Activated CD8-positive, alpha-beta memory T cell treated with anti-CD3 and anti-CD28 coated beads, Interleukin-2, amount 10 ng/mL, durations not matched to agents 7 days and 5 days (primary cell): ENCODE measurements at places on chromosomes 1 and 21. TPM values are rescaled to one million over a fixed set of nuclear protein-coding genes. Genes with fewer than 3 reads are reported as not detected.
A peak's percentile ranks its signal among the peaks of the same experiment; 100 is the strongest.

GRCh38 chr1:1358433-1359271 is at the start of gene MXRA8:
MXRA8 (minus strand) TSS chr1:1358555; CDS start chr1:1358504, 51 bp downstream.
- no peak for DNase-seq

Gene KIF14
- 30.8 TPM for total RNA-seq

Gene MYCBP
- total RNA-seq = 45.0 TPM

- peak; percentile 75 for DNase-seq
These were observed 909 bp upstream of the PAXBP1 start for GRCh38 chr21:32772281-32773047.

Gene MAB21L3
- not detected for total RNA-seq

Gene SRSF11
- 190 TPM for total RNA-seq

DNA sequence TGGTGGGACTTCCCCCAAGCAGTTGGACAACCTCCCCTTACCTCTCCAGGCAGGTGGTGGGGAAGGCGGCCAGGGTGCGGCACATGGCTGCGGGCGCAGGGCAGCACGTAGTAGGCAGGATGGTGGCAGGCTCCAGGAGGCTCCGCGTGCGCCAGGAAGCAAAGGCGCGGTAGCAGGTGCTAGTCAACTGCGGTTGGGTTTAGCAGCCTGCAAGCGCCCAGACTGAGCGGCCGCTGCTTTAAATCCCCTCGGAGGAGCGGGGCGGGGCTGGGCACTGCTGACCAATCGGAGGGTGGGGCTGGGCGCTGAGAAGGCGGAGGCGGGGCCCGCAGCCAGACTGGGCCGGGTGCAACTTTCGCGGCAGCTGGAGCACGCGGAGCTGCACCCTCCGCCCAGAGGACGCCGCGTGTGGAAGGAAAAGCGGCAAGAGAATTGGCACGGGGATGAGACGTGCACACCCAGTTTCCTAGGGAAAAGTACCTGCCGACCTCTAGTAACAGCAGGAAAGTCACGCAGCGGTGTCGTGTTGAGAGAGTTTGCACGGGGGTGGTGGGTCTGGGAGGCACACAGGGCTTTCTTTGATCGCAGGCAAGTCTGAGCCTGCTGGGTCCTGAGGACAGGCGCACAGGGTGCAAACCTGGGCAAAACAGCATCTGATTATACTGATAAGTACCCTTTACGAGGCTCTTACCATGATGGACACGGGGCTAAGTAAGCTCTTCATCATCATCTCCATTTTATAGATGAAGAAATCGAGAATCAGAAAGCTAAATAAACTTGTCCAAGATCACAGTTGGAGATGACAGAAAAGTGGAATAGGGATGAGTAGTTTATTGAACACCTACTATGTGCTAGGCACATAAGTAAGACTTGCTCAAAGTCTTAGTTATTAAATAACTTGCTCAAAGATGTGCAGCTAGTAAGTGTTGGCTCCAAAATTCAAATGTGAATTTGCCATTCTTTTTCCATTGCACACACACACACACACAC is at the start of gene RGS16:
Gene RGS16 (minus strand): TSS at position 215 of the 990 bp plus-strand sequence. CDS start 130 bp downstream, at position 85.
- peak; percentile 95 for DNase-seq

GRCh38 chr1:31739346-31739745 is 24.8 kb downstream of the ADGRB2 start:
- peak; percentile 64 for DNase-seq

Gene RAB7B
- total RNA-seq = not detected

Gene GBP7
- 0.18 TPM for total RNA-seq

Gene MASP2
- total RNA-seq = not detected

GRCh38 chr1:201350884-201351283 is 26.6 kb downstream of the TNNT2 start:
- no peak for DNase-seq

GRCh38 chr1:7121622-7121988 is 336.4 kb downstream of the CAMTA1 start:
- no peak for DNase-seq

DNA sequence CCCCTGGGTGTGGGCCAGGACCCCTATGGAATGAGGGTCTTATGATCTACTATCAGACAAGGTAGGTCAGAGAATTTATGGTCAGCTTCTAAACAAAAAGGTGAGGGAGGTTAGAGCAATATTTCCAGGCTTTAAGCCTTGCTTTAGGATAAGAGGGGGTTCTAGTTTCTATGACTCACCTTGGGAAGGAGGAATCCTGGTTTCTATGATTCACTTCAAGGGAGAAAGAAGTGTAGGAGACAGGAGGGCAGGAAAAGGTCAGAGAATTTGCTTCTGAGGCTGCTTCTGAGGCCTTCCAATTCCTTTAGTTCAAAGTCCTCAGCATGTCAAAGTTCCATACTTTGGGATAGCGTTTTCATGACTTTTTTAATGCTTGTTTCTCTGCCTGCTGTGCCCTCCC is 35.2 kb downstream of the RGL1 start:
- DNase-seq = no peak

GRCh38 chr1:23423415-23424292 is 894 bp downstream of the TCEA3 start:
- no peak for DNase-seq

Gene DNM3
- 1.7 TPM for total RNA-seq

DNA sequence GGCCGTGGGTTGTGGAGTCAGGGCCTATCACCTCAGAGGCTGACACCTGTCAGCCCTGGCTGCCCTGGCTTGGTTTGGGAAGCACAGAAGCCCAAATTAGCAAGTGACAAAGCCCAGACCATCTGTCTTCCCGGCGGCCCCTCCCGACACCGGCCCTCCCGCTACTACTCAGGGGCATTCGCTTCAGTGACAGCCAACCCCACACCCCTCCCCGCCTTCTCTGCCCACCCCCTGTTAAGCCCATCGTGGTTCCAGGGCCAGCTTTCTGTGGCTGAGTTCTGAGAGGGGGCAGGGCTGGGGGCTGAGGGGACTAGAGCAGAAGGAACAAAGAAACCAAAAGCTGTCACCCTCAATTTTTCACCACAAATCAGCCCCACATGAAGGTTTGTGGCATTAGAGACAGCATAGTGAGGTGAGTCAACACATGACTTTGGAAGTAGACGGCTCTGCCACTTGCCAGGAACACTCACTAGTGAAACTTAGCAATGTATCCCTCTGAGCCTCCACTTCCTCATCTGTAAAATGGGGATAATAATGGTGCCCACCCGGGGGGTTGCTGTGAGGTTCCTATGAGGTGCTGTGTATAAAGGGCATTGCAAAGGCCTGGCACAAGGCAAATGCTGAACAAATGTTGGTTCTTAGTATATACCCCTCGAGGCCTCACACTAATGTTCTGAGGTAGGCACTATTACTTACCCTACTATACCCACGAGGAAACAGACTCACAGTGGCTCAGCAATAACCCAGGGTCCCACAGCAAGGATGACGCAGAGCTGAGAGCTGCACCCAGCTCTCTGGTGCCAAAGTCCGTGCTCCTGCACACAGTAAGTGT is 5.2 kb upstream of the TNNI1 start:
- peak; percentile 43 for DNase-seq

DNA sequence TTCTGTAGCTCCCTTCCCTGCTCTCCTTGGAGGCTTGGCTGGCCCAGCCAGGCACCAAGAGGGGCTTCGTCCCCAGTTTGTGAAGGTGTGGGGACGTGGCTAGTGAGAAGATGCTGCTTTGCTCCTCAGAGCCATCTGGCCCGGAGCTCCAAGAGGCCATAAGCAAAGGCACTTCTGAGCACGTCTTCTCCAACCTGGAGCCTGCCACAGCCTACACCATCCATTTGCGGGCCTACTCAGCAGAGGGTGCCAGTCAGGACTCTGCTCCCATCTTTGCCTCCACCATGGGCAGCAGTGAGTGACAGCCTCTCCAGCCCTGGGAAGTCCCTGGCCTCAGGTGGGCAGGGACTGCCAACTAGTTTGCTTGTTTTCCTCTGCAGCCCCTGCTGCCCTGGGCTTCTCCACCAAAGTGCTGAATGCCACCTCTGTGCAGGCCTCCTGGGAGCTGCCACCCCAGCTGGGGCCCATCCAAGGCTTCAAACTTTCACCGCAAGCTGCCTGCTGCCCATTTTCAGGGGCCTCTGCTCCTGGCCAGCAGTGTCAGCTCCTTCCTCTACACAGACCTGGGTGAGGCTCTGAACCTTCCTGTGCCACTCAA is 25.9 kb downstream of the SLC27A3 start:
- DNase-seq = no peak

- DNase-seq = no peak
These were observed 10.9 kb downstream of the CNST start for GRCh38 chr1:246577082-246577719.

Gene CYP4A22
- total RNA-seq = not detected

DNA sequence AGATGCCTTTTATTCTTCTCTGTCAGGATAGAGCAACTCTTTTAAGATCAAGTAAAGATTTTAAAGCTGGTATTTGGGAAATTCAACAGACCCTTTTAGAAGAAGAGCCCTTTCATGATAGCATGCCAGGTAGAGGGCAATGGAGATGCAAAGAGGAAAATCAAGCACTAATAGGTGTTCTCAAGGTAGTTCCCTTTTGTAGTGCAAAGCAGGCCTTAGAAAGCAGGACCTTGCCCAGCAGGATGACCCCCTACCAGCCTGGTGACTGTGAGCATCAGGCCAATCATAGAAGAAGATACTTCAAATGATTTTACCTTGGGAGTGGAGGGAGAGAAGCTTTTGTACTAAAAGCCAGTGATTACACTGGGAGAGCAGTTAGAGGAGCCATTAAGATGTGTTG is 381.4 kb upstream of the ZRANB2 start:
- no peak for DNase-seq

DNA sequence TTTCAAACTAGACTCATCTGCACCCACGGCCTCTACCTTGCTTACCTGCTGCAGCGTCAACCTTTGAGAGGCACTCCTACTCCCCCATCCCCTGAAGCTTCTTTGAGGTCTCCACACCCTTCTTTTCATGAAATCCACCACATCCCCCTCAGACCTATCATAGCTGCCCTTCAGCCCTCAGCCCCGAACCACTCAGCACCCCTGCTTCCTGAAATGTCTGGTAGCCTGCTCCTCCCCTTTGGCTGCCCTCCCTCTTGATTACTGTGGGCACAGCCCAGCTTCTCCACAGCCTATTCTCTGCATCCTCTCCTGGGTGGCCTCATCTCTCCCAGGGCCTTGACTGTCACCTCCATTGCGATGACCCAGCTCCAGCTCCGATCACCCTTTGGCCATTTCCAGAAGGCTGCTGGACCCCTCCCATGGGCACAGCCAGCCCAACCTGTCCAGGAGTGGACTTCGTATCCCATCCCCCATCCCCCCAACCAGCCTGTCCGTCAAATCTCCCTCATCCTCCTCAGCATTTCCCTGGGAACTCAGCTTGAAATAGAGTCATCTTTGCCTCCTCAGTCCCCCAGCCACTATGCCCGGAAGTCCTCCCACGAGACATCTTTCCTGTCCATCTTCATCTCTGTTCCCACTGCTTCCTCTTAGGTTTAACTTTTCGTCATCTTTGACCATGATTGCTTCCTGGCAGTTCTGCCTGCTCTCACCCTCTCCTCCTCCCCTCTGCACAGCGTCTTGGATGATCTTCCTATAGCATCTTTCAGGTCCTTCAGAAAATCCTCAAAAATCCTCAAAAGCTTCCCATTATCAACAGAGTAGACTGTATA is 6.1 kb upstream of the ADORA1 start:
- DNase-seq = peak; percentile 37

GRCh38 chr1:203648276-203648675 is 21.6 kb downstream of the ATP2B4 start:
- DNase-seq = no peak

GRCh38 chr1:93061895-93062792 is 16.9 kb upstream of the MTF2 start:
- DNase-seq = peak; percentile 69

- no peak for DNase-seq
These were observed 4.4 kb downstream of the MORN1 start for GRCh38 chr1:2386636-2387611.

Gene DLGAP3
- total RNA-seq = 0.66 TPM

- no peak for DNase-seq
These were observed 49.2 kb downstream of the KYAT3 start for GRCh38 chr1:88943241-88943640.

Gene MYOCOS
- total RNA-seq = not detected

DNA sequence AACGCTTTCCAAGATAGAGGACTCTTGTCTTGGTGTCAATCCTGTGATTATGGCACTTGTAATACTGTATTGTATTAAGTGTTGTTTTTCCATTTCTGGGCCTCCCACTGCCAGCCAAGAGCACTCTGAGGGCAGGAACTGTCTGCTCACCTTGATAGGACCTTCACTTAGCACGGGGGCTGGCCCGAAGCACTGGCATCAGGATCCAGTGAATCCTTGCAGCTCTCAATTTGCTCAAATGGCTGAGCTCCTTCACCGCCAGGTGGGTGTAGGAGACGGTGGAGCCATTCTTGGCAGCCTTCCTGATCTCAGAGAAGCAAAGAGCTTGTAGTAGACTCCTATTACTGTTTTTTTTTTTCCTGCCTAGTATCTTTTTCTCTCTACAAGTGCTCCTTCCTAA is 17.7 kb downstream of the MECR start:
- no peak for DNase-seq

Gene SLC30A2
- total RNA-seq = not detected

Gene TNNT2
- total RNA-seq = not detected

DNA sequence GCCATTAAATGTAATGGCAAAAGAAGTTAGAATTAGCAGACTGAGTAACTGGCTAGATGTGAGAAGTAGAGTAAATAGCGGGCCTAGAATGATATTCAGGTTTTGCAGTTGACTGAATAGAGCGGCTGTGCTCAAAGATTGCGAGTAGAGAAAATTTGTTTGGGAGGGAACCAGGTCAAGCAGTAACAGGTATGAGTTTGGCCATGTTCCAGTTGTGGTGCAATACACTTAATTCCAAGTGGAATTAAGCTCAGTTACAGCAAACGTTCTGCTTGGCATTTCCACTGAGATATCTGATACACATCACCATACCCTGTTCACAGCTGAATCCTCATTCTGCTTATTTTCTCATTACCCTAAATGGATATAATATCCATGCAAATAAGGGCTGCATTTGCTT is 1382.9 kb downstream of the MRPL39 start:
- DNase-seq = no peak

DNA sequence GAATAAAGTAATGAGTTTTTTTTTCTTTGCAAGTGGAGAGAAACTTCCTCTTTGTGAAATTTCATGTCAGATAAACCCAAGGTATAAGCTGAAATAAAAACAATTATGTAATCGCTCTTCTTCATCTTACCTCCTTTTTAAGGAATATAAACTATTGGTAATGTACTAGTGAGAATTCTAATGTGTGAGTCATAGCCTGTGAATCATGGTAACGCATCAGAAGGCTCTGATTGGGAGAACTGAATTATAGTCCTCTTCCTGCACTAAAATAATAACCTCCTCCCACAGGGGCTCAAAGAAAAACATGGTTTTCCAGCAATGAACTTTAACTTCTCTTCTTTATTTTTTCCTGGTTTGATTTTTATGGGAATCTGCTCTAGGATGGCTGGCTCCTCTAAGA is 57.1 kb upstream of the COX20 start:
- DNase-seq = no peak

Gene KCNQ4
- 0.44 TPM for total RNA-seq

GRCh38 chr1:81224222-81224621 is 576.5 kb upstream of the ADGRL2 start:
- no peak for DNase-seq
